Activated T-helper 1 cell treated with anti-CD3 and anti-CD28 coated beads, Interleukin-12 subunit alpha, Interleukin-12 subunit beta, Interleukin-2, Interleukin-4 antibody, amounts not matched to agents 30 ng/mL and 10 ng/mL and 1 ng/mL, durations not matched to agents 14 hours and 24 hours and 36 hours (primary cell): ENCODE measurements at places on chromosomes 4 and X. TPM values are rescaled to one million over a fixed set of nuclear protein-coding genes. Genes with fewer than 3 reads are reported as not detected.

The CTAG2 gene
- total RNA-seq = not detected in 2 replicates

The SCLT1 gene
- total RNA-seq = 24.3 and 24.4 TPM in 2 replicates

The WDR45 gene
- 49.1 and 53.0 TPM in 2 replicates for total RNA-seq

The MYOZ2 gene
- not detected in 2 replicates for total RNA-seq

The APOO gene
- total RNA-seq = 29.0 and 30.0 TPM in 2 replicates

The CEP44 gene
- 15.4 and 18.2 TPM in 2 replicates for total RNA-seq

The FAM184B gene
- not detected in 2 replicates for total RNA-seq

The LIMCH1 gene
- total RNA-seq = not detected in 2 replicates

The CENPI gene
- 11.4 and 13.1 TPM in 2 replicates for total RNA-seq

The SYNPO2 gene
- total RNA-seq = 0.12 and 0.26 TPM in 2 replicates

The SCRG1 gene
- total RNA-seq = not detected in 2 replicates

The RHOH gene
- 105 and 111 TPM in 2 replicates for total RNA-seq

The NPY2R gene
- total RNA-seq = not detected in 2 replicates
